ENCODE measurements at places on chromosomes 3 and 15.
A peak's percentile ranks its signal among the peaks of the same experiment; 100 is the strongest.

DNA sequence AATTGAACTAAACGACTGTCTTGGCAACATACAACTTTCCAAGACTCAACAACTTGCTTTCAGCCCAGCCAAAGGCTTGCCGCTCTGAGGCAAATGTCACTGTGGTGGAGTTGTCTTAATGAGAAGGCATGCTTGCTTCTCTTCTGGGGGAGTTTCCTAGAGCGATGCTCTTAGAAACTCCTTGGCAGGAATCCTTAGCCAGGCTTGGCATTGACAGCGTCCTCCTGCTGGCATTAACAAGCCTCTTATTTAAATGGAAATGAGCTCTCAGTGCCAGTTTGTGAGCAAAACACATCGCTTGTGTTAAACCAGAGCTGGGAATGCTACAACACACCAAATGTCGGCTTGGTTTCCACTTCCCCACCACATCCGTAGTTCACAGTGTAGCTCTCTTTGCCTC lies 265.5 kb upstream of the TPRG1 start:
- DNase-seq, result no peak

DNA sequence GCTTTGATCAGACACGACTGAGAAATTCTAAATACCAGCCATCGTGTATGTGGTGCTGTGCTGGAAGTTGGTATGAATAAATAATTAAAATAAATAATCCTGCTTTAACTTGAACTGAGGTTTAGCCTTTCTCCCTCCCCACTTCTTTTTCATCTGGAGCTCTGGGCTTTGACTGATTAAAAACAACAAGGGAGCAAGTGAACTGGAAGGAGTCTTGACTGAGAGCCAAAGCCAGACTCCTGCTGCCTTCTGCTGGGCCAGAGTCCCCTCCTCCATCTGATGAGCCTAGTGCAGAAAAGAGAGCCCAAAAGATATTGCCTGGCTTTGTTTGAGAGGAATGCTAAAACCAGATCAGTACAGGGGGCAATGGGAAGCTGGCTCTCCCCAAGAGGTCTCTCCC lies 96.0 kb downstream of the CCNL1 start:
- no peak for DNase-seq

GRCh38 chr3:9347081-9347480 lies 15.8 kb upstream of the THUMPD3 start:
- DNase-seq, result peak; percentile 26

GRCh38 chr3:76367281-76367680 lies 581.9 kb upstream of the ZNF717 start:
- DNase-seq, result peak; percentile 75

DNA sequence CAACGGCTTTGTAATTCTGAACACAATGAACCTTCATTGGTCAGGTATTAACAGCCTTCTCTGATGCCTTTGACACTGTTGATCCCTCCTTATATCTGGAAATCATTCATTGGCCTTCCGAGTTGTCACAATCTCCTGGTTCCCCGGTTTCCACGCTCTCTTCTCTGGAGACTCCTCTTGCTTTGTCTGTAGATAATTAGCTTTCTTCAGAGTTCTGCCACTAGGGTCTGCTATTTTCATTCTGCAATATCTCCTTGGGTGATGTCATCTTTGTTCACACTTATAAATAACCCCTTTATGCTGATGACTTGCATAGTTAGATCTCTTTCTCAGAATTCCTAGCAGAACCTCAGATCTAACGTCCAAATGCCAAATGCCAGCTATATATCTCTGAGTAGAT lies 583.8 kb upstream of the ZNF717 start:
- peak; percentile 75 for DNase-seq

DNA sequence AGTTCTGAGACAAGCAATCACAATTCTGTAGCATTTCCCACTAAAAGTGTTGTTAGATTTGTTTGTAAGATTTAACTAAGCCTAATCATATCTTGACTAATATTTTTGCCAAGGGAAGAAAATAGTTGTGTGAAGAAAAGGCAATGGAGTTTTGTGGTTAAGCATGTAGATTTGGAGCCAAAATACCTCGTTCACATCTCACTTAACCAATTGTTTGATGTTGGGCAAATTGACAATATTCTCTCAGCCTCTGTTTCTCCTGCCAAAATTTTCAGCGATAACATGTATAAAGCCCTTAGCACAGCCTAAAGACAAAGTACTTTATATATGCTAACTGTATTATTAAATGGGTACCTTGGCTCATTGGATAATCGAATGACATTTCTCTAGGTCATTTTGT lies 20.5 kb upstream of the CDIN1 start:
- no peak for DNase-seq

DNA sequence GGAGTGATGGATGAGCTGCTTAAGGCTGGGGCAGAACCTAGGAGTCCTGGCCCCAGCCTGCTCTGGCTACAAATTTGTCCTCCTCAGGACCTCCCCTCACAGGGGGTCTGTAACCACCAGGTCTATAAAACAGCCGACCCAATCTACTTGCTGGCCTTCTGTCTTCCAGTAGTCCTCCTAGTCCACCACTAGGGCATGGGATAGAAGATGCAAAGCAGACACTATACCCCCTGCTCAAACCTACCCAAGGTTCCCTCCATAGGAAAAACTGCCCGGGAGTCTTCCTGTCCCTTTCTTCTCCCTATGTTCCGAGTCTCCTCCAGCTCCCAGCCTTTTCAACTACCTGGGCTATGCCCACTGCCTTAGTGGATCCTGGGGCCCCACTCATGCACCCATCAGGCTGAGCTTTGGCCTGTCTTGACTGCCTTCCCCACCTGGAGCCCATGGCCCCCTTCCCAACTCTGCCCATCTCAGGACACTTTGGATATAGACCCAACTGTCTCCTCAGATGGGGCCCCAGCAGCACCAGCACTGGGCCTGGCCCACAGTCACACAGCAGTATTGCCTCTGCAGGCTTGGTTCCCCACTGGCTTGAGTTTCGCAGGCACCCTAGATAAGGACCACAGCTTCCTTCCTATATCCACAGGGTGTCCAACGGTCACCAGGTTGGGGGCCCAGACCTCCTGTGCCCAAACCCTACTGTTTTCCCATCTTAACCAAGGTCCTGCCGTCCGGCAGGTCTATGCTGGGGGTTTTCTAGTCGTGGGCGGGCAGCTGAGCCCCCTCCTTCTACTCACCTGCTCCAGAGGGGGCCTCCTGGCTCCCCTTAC lies 1.1 kb downstream of the HYAL3 start:
- no peak for DNase-seq

Measured in HCEC 1CT (cell line).